ENCODE measurements at places on chromosomes 5 and 9.

GRCh38 chr9:96048956-96049831 lies 173.7 kb downstream of the ERCC6L2 start:
- DNase-seq, result no peak

GRCh38 chr9:68505681-68506409 lies 34.8 kb downstream of the TMEM252 start:
- DNase-seq, result peak; percentile 46

DNA sequence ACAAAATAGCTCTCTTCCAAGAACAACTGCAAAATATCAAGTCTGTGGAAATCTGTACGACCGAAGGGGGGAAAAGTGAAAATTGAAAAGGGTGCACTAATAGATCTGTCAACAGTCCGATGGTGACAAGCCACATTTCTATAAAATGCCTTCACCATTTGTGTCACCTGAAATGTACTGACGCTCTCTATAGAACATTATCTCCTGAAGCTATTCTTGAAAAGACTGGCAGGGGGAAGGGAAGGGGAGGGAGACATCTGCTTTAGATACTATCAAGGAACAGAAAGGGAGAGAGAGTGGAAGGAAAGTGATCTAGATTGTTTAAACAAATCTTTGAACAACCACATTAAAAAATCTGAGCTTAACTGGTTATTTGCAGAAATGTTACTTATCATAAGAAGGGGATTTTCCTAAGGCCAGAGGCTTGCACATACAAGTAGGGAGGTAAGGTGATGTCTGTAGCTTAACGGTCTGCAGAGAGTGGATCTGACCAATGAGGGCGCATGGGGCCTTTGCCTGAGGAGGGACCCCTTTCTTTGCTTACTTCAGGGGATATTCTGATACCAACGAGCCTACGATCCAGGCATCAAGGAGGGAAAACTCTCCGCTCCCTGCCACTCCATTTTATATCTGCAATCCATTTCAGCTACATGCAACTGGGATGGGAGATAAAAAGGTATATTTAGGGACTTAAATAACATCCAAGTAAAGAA lies 92.1 kb downstream of the CRB2 start:
- DNase-seq, result no peak

- DNase-seq, result no peak
Measured at GRCh38 chr5:130601-131131, 38.7 kb downstream of the PLEKHG4B start.

GRCh38 chr9:138100711-138101350 lies 223.2 kb downstream of the CACNA1B start:
- no peak for DNase-seq

- no peak for DNase-seq
Measured at GRCh38 chr5:158978061-158978460, 121.7 kb downstream of the EBF1 start.

- no peak for DNase-seq
Measured at GRCh38 chr9:72978744-72979143, 25.9 kb upstream of the ALDH1A1 start.

- peak; percentile 34 for DNase-seq
Measured at GRCh38 chr5:180830253-180831138, 27.9 kb upstream of the MGAT1 start.

Measured in Kasumi-1 (cell line).